ENCODE measurements at places on chromosomes 7 and 10.

DNA sequence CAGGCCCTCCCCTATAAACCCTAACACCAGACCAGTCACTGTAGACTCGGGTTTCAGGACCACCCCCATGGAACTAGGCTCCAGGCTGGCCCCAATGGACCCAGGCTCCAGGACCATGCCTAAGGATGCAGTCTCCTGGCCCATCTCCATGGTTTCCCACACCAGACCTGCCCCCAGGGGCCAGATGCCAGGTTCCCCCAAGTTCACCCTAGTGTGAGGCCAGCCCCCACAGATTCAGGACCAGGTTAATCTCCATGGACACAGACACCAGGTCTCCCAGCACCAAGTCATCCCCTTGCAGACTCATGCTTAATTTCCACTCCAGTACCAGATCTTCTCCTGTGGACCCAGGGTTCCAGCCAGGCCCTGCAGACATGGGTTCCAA, 103.8 kb upstream of the LANCL2 start:
- no peak for DNase-seq

GRCh38 chr10:49827297-49827696, 65.2 kb upstream of the OGDHL start:
- no peak for DNase-seq

DNA sequence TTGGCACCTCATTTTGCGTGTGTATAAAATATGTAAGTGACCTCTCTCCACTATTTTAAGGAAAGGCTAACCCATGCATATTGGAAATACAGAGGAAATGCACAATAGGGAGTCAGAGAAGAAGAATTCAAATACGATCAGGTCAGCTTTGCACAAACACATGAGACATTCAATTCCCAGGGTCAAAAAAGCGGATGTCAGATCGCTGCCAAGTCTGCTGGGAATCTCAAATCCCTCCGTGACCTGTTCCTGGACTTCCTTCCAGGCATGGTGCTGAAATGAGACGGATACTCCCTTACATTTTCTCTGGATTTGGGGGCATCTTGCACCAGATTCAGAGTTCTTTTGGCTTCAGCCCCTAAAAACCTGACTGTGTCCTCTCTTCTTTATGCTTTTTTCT, 91.9 kb upstream of the PRKCQ start:
- DNase-seq: no peak

- DNase-seq: no peak
These were observed 823.1 kb downstream of the SORCS1 start for GRCh38 chr10:106341356-106341755.

Data from stimulated activated CD8-positive, alpha-beta memory T cell treated with anti-CD3 and anti-CD28 coated beads, Interleukin-15, amount 100 ng/mL, for 24 hours (primary cell).